ENCODE measurements at places on chromosomes 4 and X. TPM values are rescaled to one million over a fixed set of nuclear protein-coding genes. Genes with fewer than 3 reads are reported as not detected.
A peak's percentile ranks its signal among the peaks of the same experiment; 100 is the strongest.

GRCh38 chrX:52979993-52980392, 21.7 kb upstream of the FAM156A start:
- H3K36me3 ChIP-seq = no peaks in the 10 kb centered on the region
- no peak overlapping the region for H3K4me3 ChIP-seq
- DNase-seq = no peak
- H3K4me1 ChIP-seq = no peaks in the 10 kb centered on the region

GRCh38 chrX:103624111-103624510, 4.7 kb upstream of the TCEAL1 start:
- no peak overlapping the region for H3K4me3 ChIP-seq
- no peaks in the 10 kb centered on the region for H3K36me3 ChIP-seq
- H3K4me1 ChIP-seq = peaks cover 5% of the 10 kb centered on the region
- H3K27ac ChIP-seq = no peak overlapping the region

- H3K4me1 ChIP-seq = no peaks in the 10 kb centered on the region
- no peak for DNase-seq
- H3K36me3 ChIP-seq = no peaks in the 10 kb centered on the region
Observed at GRCh38 chr4:153074936-153075630, 129.2 kb upstream of the TRIM2 start.

GRCh38 chr4:39609454-39609931, 29.2 kb downstream of the SMIM14 start:
- peak overlapping the region; percentile 4 for H3K27ac ChIP-seq
- no peaks in the 10 kb centered on the region for H3K27me3 ChIP-seq
- no peak overlapping the region for H3K4me3 ChIP-seq
- DNase-seq = no peak

The GLOD5 gene
- total RNA-seq = not detected

The MUC7 gene
- total RNA-seq = not detected

The STARD8 gene
- total RNA-seq = 2.3 TPM

Measured in activated CD8-positive, alpha-beta memory T cell treated with anti-CD3 and anti-CD28 coated beads, Interleukin-2, amount 10 ng/mL, durations not matched to agents 7 days and 5 days (primary cell).